ENCODE measurements at places on chromosomes 5 and 9.

DNA sequence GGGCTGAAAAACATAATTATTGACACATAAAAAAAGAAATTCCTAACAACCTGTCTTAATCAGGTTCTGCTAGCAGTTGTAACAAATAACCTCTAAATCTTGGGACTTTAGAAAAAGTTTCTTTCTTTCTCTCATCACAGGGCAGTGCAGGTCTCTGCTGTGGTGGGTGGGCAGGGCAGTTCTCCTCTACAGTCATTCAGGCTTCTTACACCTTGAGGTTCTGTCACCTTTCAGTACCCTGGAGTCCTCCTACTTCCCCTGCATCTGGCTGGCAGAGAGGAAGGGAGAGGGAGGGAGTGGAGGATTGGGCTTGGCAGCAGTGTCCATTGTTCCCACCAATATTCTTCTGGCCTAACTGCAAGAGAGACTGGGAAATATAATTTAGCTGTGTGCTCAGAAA, 112.2 kb upstream of the ANKRD55 start:
- DNase-seq = no peak

DNA sequence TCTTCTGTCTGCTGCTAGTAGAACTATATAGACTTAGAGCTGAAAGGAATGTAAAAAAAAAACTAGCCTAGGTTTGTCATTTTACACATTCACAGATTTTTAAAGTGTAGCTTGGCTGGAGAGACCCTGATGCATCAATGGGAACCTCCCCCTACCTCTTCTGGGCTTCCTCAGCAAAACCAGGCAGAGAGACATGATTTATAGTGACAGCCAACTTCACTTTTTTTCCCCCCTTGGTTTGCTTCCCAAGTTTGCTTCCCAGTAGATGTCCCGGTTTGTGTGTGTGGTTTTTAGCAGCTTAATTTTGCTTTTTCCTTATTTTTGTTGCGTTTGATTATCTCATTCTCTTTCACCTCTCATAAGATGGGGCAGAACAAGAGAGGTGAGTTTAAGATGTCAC, 1.8 kb downstream of the OTULIN start:
- no peak for DNase-seq

GRCh38 chr5:95823738-95824609, 1.4 kb upstream of the GLRX start:
- no peak for DNase-seq

GRCh38 chr5:107533910-107534876, 136.5 kb downstream of the EFNA5 start:
- no peak for DNase-seq

GRCh38 chr5:92838253-92838652, 742.8 kb downstream of the NR2F1-AS1 start:
- DNase-seq = no peak

DNA sequence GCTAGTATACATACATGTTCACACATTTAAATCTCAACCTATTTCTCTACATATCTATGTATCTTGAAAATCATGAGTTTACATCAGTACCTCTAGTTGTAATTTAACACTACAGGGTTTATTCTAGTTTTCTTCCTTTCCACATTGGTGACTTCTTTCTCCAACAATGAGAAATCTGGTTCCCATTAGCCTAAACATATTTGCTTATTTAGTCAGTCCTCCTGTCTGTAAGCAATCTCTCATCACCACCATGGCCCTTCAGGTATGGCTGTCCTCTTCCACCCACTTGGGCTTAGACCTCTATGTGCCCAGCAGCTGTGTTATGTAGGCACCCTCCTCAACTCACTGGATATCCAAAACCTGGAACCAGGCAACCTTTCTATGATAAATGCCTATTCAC, 8.0 kb upstream of the SPATA31D1 start:
- DNase-seq = no peak

DNA sequence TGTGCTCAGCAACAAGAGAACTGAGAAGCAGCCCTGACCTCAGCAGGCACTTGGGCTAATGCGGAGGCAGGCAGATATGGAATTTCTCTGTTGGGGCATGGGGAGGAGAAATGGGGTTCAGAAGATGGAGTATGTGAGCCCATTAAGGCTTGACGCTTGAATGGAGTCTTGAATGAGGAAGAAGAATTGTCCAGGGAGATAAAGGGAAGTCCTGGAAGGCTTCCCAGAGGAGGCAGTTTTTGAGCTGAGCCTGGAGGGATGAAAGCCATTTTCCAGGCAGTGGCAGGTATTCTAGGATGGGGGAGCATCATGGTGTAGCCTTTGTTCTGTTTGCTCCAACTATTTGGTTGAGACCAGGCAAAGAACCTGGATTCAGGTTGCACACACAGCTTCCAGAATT, 34.5 kb downstream of the FGF18 start:
- DNase-seq = no peak

DNA sequence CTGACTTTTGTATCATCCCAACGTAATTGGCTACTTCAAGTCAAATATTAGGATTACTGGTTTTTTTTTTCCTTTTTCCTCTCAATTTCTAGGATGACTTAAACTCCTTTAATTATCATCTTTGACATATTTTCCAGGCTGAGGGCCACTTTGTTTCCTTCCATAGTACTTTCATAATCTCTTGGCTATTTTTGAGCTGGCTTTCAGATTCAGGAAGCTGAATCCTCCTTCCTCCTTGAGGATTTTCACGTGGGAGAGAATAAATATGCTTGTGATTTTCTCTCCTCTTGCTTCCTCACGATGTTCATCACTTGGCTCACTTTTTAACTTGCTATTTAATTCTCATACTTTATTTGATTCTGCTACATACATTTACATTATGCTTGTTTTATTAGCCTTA, 88.1 kb downstream of the ITGA1 start:
- DNase-seq = no peak

DNA sequence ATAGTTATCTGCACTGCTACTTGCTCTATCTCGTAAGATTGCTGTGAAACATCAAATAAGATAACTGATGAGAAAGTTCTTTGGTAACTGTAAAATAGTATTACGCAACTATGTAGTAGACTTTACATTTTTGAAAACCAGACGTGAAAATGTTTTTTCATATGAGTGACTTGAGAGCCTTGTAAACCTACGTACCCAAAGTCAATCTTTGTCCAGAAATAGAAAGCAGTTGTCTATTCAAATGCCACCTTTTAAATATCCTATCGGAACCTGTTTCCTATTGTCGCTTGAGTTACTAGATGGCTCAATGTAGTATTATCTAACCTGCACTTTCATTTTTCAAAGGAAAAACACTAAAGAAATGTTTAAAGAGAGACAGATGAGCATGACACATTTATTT, 1.6 kb downstream of the FNIP1 start:
- no peak for DNase-seq

DNA sequence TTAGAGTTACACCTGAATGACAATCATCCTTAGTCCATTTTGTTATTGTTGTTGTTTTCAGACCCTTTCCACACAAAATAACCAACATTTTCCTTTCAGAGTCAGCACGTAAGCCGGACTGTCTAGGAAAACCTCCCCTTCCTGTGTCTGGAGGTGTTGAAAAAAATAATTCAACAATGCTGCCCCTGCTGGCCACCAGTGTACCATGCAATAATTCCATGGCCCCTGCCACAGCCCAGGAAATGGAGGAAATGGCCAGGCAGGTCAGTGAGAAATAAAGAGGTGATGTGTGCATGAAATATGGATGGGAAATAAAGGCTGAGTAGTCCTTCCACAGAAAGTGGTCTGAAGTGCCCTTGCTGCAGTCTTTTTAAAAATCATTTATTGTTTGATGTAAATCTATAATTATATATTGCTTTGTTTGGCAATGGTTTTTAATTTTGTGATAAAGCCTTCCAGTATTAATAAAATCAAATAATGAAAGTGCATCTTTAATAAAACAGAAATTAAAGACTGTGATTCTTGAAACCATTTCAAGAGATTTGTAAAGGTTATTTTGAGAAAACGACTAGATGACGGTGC, 152.8 kb upstream of the PAPPA start:
- DNase-seq = no peak

DNA sequence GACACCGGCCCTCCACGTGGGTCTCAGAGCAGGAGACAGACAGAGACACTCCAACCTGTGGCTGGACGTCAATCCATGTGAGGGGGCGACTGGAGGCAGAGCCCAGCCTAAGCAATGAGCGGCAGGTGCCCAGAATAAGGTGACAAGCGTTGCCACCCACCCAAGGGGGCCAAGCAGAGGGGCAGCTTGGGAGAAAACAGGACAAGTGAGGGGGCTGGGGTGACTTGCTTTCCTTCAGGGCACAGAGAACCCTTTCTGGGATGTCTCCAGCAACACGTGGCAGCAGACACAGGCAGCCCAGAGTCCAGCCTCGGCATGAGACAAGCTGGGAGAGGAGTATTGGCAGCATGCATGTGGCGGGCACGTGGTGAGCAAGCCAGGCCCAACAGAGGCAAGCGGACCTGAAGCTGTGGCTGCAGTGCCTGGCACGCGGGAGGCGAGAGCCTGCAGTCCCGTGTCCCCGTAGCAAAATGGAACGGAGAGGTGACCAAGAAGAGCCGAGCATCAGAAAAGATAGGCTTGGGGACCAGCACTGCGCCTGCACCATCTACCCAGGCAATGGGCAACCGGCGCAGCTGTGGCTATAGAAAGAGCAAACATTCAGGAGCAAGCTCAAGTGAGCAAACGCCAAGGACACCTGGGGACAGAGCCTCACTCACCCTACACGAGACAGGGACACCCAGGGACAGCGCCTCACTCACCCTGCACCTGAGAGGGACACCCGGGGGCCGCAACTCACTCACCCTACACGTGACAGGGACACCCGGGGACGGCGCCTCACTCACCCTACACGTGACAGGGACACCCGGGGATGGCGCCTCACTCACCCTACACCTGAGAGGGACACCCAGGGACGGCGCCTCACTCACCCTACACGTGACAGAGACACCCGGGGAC, 6.2 kb downstream of the TERT start:
- no peak for DNase-seq

- DNase-seq = no peak
These were observed 723.8 kb upstream of the EDIL3 start for GRCh38 chr5:85108471-85108870.

- DNase-seq = no peak
These were observed 754 bp downstream of the DCAF12 start for GRCh38 chr9:34125681-34126206.

DNA sequence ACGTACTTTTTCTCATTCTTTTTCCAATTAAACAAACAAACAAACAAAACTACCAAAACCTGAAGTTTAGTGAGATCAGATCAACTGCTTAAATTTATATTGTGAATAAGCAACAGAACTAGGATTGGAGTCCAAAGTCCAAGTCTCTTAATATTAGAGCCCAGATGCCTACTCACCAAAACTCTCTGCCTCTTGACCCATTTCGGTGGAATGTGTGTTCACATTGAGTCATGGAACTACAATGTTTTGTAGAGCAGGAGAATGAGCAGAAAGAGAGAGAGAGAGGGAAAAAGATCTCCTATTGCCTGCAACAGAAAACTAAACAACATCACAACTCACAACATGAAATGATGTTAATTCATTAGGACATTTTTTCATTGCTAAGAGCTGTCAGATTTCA, 751.1 kb downstream of the TLR4 start:
- DNase-seq = no peak

DNA sequence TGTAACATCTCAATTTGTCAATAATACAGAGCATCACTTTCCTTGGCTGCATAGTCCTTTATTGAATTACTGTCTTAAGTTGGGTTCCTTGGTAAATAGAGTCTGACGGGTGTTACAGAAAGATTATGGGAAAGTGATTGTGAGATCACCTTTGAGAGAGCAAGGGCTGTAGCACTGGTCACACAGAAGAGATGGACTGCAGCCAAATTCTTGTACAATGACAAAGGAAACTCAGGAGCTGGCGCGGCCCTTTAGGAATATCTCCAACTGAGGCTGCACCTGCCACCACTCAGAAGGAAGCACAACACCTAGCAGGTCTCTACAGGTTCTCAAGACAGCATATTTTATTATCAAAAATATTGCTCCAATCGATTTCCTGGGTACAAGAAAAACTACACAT, 350.0 kb upstream of the ISL1 start:
- no peak for DNase-seq

GRCh38 chr5:126884269-126884819, 107.4 kb downstream of the LMNB1 start:
- no peak for DNase-seq

- DNase-seq = no peak
These were observed 69.9 kb upstream of the NAA35 start for GRCh38 chr9:85871008-85871407.

GRCh38 chr9:120353506-120353905, 226.5 kb downstream of the CDK5RAP2 start:
- no peak for DNase-seq

DNA sequence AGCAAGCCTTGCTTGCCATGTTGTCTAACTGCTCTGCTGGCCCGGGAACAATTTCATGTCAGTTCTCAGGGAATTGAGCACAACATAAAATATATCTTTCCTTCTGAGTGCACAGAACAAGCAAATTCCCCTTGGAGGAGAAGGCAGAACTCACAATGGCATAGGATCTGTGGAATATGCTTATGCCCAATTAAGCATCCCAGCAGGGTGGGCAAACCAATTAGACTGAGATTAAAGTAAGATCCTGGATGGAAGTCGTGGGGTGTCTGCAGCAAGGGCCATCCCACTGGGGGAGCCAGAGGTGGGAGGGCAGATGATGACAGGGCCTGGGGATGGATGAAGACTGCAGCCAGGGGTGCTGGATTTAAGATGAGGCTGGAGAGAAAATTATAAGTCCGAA, 114.1 kb downstream of the BRINP1 start:
- DNase-seq = no peak

DNA sequence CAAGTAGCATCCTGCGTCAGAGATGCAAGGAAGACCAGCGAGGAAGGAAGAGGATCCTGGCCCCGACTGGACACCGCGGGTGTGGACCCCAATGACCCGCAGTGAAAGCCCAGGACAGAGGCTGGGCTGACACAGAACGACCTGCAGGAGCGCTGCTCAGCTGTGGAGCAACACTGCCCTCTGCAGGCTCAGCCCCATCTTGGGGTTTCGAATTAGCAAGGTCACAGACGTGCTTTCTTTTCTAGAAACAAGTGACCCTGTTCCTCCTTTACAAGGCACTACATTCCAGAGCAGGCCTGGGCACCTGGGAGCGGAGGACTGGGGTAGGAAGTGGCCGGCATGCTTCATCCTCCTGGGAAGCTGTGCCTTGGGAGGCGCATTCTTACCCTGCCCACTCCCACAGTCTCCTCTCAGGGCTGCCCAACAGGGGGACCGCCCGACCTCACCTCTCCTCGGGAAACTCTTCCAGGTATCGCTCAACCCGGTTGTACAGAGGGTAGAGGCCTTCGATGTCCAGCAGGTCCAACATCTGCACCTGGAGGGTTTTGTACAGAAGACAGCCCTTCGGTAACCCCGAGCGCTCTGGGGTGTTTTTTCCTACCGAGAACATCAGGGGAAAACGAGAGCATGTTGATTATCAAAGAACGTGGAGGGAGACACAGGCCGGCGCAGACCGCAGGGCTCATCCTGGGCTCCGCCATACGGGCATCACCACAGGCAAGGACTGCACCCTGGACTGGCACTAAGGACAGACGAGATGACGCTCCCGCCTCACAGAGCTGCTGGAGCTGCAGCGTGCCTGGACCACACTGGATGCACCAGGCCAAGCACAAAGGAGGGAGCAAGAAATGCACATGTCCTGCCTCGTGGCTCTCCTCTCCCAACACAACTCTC, 35.0 kb downstream of the IPPK start:
- peak; percentile 85 for DNase-seq

Measured in vagina (tissue), 2 donors.